ENCODE measurements at places on chromosomes 11 and 22.
A peak's percentile ranks its signal among the peaks of the same experiment; 100 is the strongest.

- DNase-seq = no peak
Measured at GRCh38 chr22:27088026-27088425, 430.6 kb downstream of the MIAT start.

- no peak for DNase-seq
Measured at GRCh38 chr22:35630387-35630793, 13.3 kb upstream of the MB start.

DNA sequence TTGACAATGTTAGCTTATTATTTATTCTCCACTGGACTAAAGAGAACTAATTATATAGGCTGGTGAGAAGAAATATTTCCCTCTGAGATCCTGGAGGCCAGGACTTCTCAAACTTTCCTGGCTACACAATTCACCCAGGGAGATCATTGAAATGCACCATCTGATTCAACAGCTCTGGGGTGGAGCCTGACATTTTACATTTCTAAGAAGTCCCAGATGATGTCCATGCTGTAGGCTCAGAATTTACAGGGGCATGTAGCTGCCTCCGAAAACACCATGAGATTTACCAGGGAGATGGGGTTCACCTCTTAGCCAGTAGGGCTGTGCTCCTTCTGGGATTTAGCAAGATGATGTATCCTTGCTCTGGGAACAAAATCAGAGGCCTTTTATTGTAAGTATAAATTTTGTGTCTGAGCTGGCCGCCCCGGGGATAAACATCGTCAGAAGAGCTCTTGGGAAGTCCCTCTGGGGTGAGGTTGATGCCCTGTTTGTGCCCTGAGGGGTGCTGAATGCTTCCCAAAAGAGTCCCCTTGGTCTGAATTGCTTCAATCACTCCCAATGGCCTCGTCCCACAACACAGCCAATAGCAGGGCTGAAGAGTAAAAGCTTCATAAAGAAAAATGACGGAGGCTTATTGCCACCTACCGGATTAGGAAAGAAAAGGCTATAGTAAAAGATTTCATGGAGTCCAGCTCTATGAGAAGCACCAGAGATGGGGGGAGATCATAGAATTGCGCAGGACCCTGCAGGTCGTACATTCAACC is 33.4 kb upstream of the API5 start:
- no peak for DNase-seq

GRCh38 chr22:21038405-21038804 is 6.0 kb upstream of the SLC7A4 start:
- DNase-seq = no peak

GRCh38 chr11:73228268-73229134 is 10.4 kb downstream of the P2RY2 start:
- no peak for DNase-seq

- DNase-seq = no peak
Measured at GRCh38 chr22:24584166-24584790, 8.6 kb downstream of the LRRC75B start.

- no peak for DNase-seq
Measured at GRCh38 chr11:43747130-43747802, 66.7 kb downstream of the HSD17B12 start.

GRCh38 chr11:65425971-65426838 is 3.6 kb downstream of the NEAT1 start:
- DNase-seq = no peak

- DNase-seq = no peak
Measured at GRCh38 chr11:769887-770641, 7.2 kb downstream of the GATD1 start.

DNA sequence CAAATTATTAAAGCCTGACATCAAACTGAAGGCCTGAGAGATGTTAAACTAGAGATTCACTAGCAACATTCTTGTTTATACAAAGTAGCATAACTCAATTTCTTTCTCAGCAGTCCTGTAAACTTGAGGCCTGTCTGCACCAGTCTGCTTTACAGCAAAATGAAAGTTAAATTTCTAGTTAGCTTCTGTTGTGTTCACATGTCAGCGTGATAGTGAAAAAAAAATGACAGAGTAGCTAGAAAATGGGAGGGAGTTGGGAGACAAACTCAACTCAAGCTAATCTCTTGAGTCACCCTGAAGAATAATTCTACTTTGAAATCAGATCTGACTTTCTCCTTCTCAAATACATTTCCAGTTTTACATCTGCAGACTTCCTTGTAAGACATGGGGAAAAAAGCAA is 6.5 kb downstream of the RBFOX2 start:
- DNase-seq = no peak

- DNase-seq = no peak
Measured at GRCh38 chr11:123450623-123451022, 20.6 kb downstream of the GRAMD1B start.

DNA sequence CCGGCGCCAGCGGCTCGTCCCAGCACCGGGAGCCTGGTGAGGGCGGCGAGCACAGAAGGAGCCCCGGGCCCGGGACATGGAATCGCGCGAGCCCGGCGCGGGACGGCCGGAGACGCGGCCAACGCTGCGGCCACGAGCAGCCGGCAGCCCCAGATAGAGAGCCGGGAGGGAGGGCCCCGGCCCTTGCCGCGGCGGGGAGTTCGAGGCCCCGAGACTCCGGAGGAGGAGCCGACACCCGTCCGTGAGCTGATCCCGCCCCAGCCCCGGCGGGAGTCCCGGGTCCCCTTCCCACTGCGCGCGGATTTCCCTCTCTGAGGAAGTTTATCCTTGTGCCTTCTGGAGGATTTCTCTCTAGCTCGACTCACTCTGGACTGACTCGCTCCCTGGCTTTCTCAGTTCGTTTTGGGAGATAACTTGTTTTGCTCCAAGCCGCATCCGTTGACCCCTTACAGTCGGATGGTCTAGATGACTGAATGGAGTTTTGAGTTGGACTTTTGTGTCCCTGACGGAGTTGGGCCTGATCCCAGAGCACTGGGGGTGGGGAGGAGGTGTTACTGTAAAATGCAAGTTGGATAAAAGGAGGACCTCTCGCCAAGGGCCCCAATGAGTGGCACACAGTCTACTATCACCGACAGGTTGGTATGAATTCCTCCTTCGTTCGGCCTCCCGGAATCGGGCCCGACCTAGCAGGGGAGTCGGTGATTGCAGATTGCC is 585 bp downstream of the ARHGEF12 start:
- peak; percentile 53 for DNase-seq

GRCh38 chr22:44211256-44211945 is 30.7 kb downstream of the PARVG start:
- DNase-seq = no peak

DNA sequence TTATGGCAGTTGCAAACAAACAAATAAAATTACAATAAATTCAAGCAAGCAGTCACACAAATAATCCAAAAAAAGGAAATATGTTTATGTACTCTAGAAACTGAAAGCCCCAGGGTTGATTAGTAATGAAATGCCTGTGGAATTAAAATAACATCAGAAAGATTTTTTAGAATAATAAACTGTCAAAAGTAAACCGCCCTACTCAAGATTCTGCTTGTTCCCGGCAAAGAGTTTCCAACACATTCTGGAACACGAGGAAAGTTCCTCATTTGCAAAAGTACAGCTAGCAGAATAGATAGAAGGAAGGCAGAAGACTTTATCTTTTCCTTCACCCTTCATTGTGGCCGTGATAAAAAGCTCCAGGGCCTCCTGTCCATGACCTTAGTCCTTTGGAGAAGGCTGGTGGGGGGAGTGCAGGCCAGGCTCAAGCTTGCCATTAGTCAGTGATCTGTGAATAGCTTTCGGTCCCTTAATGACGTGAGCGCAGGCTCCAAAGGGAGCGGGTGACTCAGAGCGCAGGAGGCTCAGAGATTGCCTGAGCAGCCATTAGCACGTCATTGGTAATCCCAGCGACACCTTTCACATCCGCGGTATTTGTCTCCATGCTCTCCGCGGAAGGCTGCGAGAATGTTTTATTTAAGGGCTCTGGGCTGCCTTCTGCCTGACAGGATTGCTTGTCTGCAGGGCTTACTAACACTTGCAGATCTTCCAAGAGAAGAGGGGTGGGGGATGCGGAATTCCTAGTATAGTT is 458.3 kb downstream of the METTL15 start:
- peak; percentile 78 for DNase-seq

GRCh38 chr11:64759722-64760719 is at the start of gene PYGM:
TSS of gene PYGM (minus strand) at chr11:64759974. CDS start at chr11:64759898, 76 bp downstream.
- DNase-seq = peak; percentile 89

DNA sequence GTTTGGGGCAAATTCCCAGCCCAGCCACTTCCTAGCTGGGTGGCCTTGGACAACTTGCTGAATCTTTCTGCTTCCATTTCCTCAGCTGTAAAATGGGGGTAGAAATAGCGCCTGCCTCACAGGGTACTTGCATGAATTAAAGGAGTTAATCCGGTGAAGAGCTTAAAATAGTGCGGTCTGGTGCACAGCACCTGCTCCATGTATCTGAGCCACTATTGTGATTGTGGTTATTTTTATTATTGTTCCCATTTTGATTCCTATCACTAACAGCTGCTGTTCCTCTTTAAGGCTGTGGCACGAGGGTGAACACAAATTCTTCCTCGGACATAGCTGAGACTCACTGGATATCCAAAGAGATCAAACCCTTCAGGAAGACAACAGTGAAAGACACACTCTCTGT is 46.9 kb upstream of the TP53I11 start:
- no peak for DNase-seq

GRCh38 chr11:45658292-45658991 is 7.0 kb downstream of the CHST1 start:
- peak; percentile 85 for DNase-seq

GRCh38 chr11:15744693-15745092 is 611.7 kb downstream of the SOX6 start:
- no peak for DNase-seq

DNA sequence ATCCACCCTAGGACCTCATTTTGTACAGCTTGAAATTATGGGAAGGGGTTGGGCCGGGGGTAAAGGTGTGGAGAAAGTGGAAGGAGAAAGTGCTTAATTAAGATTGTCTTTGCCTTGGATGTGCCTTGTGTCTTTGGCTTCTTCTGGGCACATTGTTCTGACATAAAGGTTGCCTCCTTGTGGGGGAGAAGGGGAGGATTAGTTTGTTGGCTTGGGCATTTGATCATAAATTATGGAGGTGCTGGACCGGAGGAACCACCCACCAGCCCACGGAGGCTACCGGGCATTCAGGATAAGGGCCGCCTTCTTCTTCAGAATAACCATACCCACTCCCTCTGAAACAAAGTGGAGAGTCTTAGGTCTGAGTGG is 1.3 kb downstream of the PAFAH1B2 start:
- no peak for DNase-seq

GRCh38 chr11:34558673-34559072 is 45.1 kb upstream of the ELF5 start:
- no peak for DNase-seq

GRCh38 chr11:125093502-125093901 is 17.9 kb downstream of the TMEM218 start:
- no peak for DNase-seq

- no peak for DNase-seq
Measured at GRCh38 chr11:103690356-103690755, 346.1 kb upstream of the DDI1 start.

- DNase-seq = peak; percentile 92
Measured at GRCh38 chr11:57778318-57779037, 16.9 kb downstream of the CTNND1 start.

GRCh38 chr11:101915791-101916291 is 481 bp downstream of the ANGPTL5 start:
- DNase-seq = no peak

DNA sequence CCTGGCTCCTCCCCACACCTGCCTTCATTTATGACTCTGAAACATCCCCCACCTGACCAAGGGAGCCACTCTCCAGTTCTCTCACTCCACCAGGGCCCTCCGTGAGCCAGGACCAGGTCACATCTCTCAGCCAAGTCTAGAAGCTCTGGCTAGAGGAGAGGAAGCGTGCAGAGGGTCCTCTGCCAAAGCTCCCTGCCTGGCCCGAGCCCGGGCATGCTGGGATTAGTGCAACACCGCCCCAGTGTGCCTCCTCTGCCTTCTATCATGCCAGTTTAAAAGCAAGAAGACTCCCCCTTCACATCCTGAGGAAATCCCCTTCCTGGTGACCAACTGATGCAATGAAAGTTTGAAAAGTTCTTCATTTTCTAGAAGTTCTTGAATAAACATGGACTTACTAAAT is 23.5 kb downstream of the TP53AIP1 start:
- peak; percentile 5 for DNase-seq

- DNase-seq = no peak
Measured at GRCh38 chr11:7907121-7907520, 23.9 kb downstream of the OR10A6 start.

DNA sequence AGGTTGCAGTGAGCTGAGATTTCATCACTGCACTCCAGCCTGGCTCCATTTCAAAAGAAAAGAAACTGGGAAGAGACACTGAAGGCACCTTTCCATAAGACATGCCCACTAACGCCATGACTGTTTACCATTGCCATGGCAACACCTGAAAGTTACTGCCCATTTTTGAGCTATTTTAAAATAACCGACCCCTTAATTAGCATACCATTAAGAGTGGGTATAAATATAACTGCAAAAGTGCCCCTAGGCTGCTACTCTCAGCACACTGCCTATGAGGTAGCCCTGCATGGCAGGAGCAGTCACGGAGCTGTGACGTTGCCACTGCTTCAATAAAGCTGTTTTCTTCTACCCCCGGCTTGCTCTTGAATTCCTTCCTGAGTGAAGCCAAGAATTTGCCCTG is 9.9 kb upstream of the RNASEH2C start:
- DNase-seq = no peak

GRCh38 chr11:7846003-7846402 is 49.3 kb upstream of the OR5P2 start:
- DNase-seq = no peak

DNA sequence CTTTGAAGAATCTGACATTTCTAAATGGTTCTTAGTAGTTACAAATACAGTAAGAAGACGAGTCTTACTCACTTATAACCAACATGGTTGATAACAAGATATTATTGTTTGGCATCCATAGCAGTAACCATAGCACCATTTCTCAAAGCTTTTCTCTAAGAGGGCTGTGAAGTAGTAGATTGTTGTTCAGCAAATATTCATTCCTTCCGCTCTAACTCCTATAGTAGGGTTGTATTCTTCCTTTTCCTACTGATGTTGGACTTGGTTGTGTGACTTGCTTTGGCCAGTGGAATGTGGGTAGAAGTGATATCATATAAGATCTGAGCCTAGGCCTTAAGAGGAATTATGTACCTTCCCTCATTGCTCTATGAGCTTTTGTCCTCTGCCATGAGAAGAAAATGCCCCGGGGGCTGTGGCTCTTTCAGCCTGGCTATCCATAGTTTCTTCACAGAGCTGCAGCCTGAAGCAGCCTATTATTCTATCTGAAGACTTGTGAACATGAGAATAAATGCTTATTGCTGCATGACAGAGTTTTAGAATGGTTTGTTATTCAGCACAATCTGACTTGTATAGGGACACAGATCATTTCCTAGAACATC is 28.9 kb upstream of the ZBED5 start:
- DNase-seq = no peak

- DNase-seq = no peak
Measured at GRCh38 chr22:35921777-35922176, 106.8 kb downstream of the RBFOX2 start.
